ENCODE measurements at places on chromosomes 6 and 20.

- DNase-seq: no peak
Measured at GRCh38 chr6:142842418-142843261, 102.3 kb downstream of the HIVEP2 start.

- no peak for DNase-seq
Measured at GRCh38 chr6:146211646-146212045, 182.8 kb downstream of the GRM1 start.

DNA sequence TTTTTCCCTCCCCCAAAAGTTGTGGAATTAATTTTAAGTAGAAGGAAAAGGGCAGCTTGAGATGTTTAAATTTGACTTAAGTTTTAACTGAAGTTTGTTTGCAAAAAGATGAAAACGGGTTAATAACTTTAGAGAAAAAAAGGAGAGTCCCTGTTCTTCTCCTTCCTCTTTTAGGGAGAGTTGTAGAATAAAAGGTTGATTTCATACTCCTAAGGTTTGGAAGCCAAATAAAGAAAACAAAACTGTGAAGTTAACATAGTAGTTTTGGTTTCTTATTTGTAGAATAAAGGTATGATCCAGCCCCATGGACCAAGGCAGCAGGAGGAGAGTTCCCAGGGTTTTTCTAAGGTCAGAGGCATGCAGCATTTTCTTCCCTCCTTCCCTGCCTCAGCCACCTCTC lies 33.4 kb downstream of the FOXO3 start:
- no peak for DNase-seq

DNA sequence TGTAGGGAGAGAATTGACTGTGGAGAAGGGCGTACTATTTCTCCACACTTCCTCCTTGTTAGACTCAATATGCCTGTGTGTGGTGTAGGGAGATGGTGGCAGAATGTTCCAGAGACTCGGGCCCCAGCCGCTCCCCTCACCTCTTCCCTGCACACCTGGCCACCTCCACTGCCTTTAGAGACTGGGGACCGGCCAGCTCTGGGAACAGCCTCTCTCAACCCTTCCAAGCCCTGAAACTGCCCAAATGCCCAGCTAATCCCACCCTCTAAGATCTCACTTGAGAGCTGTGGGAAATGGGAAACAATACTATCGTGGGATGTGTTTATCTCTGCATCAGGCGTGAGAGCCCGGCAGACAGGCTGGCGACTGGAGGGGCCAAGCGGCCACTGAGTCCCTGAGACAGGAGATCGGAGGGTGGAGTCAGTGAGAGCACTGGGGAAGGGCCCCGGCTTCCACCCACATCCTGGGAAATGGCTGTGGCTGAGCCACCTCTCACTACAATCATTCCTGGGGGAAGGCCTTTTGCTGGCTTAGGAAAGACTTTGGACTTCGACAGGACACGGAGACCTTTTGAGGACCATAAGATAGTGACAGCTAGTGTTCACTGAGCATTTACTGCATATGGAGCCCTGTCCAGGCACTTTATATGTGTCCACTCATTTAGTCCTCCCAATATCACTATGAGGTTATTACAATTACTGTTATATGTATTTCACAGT lies 31.0 kb upstream of the MRPS18A start:
- DNase-seq: no peak

GRCh38 chr6:111604259-111605099 lies 1.2 kb downstream of the TRAF3IP2 start:
- no peak for DNase-seq

- no peak for DNase-seq
Measured at GRCh38 chr6:170167657-170168159, 123.2 kb downstream of the DLL1 start.

DNA sequence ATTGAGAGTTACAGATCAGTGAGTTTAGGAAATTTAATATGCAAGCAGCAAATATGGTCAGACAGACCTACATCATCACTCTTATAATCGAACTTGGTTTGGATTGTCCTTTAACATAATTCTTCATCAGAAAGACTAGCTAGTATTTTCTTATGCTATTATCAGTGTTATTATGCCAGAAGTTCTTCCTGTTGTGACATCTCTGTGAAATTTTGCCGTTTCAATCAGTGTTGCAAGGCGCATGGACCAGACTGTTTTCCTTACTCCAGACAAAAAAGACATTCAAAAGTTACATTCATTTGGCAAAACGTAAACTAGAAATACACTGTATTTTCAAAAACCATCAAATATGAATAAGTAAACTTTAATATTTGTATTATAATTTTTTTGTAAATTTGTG lies 5.7 kb upstream of the TENT5A start:
- no peak for DNase-seq
